Muscle of arm (tissue), 14 donors: ENCODE measurements at places on chromosomes 3 and 15. TPM values are rescaled to one million over a fixed set of nuclear protein-coding genes. Genes with fewer than 3 reads are reported as not detected.

Gene CCDC33
- polyA plus RNA-seq, result not detected

DNA sequence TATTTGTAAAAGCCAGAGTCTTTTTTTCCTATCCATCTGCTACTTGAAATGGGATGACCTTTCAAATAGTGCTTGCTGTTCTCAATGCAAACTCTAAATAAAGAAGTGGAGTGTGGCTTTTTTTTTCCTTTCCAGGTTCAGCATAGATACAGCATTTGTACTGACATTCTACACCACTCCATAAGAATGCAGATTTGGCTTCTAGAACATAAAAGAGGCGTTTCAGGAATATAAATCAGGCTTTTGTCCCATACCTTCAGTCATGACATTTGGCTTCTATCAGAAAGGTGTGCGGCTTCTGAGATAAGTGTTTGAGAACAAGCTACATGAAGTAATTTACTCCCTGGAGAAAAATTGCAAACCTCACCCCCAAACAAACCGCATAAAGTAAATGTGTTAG is 553.1 kb downstream of the FHIT start:
- no peak for DNase-seq

Gene CATSPER2
- not detected for polyA plus RNA-seq

Gene POLQ
- 4.1 TPM for polyA plus RNA-seq

DNA sequence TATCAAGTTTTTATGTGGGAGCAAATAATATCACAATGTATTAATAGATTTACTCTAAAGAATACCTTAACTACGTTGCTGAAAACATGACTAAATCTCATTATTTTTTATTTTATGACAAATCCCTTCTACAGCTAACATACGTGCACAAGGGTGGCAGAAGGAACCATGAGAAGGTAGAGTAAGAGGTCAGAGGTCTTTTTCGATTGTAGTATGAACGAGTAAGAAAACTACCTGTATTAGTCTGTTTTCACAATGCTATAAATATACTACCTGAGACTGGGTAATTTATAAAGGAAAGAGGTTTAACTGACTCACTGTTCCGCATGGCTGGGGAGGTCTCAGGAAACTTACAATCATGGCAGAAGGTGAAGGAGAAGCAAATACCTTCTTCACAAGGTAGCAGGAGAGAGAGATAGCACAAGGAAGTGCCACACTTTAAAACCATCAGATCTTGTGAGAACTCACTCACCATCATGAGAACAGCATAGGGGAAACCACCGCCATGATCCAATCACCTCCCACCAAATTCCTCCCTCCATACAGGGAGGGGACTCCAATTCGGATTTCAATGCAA is 95.3 kb downstream of the SUCLG2 start:
- DNase-seq, result no peak

GRCh38 chr15:73957276-73957675 is 31.0 kb downstream of the LOXL1 start:
- DNase-seq, result no peak

DNA sequence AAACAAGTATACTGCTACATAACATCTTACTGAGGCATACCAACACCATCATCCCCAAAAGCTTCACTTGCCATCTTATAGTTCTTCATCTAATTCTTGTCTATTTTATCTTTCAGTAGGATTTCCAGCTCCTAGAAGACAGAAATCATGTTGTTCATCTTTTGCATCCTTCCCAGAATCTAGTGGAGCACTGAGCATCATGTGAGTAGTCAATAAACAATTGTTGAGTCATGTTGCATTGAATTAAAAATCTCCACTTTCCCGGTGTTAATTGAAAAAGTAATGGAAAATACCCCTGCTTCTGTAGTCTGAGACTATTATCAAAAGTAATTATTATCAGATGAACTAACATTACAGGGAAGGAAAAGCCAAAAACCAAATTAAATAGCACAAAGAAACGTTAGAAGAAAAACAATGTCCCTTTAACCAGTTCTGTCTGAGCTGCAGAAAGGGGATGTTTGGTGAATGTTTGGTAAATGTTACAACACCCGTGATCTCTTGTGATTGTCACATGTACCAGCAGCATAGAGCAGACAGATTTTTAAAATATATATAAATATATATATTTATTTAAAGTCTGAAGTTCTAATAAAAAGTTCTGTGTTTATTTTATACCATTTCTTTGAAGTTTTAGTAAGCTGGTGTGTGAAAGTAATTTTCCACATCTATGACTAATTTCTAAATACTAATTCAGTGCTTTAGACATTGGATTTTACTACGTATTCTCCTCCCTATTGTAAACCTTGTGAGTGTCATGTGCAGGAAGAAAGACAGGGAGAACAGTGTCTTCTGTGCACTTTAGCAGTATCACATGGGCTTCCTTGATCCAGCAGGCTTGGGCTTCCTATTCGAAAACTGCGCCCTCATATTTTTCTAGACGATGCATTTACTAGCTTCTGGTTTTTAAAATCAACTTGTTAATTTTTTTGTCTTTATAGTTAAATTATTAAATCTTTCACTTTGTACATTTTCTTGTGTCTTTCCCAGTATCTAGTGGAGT is 85.6 kb downstream of the RAP2B start:
- DNase-seq, result no peak

Gene NOX5
- 0.24 TPM for polyA plus RNA-seq

Gene GOLGA6D
- polyA plus RNA-seq, result 0.17 TPM

DNA sequence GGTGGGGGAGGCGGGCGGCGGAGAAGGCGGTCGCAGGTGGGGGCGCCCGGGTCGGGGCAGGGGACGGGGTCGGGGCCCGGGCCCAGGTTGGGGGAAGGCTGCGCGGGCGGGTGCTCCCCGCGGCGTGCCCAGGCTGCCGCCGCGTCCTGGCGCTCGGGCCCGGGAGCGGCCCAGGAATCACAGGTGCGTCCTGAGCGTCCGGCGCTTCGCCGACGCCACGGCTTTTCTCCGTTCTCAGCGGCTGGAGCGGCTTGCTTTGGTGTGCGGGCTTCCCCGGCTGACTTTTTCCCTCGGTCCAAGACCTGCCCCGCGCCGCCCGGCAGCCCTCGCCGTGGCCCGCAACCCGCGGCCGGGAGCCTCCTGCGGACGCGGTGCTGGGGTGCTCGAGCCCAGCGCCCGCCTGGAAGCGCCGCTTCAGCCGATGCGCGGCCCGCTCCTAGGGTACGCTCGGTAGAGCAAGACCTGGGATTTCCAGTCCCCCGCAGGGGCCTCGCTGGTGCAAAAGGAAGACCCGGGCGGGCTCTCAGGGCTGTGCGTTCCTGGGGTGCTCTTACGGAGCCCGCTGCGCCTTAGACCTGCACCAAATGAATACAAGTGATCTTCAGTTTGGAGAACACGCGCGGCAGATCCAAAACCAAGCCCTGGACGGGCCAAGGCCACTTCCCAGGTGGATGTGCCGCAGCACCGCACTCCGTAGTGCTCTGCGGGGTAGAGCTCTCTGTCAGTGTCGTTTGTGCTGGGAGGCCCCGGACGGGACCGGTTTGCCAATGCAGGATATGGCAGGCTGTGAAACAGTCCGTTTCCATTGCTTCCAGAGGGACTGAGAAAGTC is 639 bp downstream of the NIPA1 start:
- no peak for DNase-seq

Gene NEK10
- polyA plus RNA-seq, result not detected

- DNase-seq, result no peak
Observed at GRCh38 chr15:43194795-43195194, 9.6 kb downstream of the CCNDBP1 start.

- DNase-seq, result no peak
Observed at GRCh38 chr3:159731254-159731653, 257.4 kb upstream of the IL12A start.

Gene CIB1
- polyA plus RNA-seq, result 19.4 TPM

DNA sequence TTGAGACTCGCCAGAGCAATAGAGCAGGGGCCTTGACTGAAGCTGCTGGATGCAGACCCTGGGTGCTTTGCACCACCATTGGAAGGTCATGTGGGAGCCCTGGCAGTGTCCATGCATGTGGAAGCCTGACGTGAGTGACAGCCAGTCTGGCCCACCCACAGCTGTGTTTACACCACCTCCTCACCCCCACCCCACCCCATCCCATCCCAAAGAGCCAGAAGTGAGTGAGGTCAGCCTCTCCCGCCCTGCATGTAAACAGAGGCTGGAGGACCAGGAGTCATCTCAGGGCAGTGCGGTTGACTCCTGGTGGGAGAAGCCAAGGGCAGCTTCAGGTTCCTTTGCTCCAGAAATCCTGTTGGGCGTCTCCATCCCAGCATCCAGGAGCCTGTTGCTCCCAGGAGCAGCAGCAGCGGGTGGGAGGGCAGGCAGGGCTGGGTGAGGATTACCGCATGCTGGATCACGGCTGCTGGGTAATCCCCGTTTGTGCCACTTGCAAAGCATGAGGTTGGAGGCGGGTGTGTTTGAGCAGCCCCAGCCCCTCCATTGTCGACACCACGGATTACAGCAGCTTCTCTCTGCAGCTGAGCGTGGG is 44.6 kb downstream of the CORO2B start:
- DNase-seq, result no peak

DNA sequence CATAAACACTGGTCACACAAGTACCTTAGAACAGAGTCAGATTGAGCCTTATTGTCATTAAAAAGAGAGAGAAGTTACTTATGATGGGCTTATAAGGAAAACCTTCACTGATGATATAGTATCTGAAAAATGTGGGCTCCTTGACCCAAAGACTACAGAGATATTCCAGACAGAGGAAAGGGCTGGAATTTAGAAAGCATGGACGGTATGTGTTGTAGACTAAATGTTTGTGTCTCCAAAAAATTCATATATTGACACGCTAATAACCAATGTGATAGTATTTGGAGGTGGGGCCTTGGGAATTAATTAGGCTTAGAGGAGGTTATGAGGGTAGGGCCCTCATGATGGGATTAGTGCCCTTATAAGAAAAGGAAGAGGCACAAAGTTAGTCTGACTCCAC is 61.0 kb upstream of the DAZL start:
- no peak for DNase-seq

DNA sequence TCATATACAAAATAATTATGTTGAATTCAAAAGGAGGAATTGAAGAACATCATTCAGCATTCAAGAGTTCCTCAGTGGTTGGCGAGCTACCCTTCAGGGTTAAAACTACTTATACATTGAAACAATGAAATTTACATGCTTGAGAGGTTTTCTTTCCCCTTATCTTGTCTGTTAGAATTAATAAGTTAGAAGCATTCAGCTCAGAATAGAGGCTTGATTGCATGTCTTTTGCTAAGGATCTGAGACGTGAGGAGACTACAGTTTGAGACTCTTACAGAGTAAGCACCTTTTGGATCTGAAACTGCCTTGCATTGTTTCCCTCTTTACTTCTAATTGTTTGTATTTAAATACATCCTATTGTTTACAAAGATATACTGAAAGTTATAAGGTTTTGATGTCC is 157.6 kb downstream of the NSUN3 start:
- DNase-seq, result no peak

DNA sequence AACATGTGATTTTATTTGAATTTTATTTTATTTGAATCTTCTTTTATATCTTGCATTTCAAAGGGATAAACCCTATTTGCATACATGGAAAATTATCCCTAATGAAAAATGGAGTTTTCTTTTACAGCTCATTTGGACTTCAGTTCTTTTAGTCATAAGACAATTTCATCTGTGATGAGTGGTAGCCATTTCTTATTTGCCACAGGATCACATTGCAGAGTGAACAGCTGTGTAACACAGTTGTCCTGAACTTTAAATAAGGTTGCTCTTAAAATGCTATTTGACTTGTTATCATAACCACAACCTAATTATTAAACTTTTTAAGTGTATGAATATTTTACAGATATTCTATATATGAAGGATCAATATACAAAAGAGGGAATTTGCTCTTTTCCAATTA is 221.7 kb upstream of the ROPN1 start:
- DNase-seq, result no peak

Gene CACNA2D2
- polyA plus RNA-seq, result 5.7 TPM

GRCh38 chr3:11510001-11510340 is 133.7 kb downstream of the VGLL4 start:
- DNase-seq, result no peak

Gene DZIP1L
- polyA plus RNA-seq, result 6.5 TPM

DNA sequence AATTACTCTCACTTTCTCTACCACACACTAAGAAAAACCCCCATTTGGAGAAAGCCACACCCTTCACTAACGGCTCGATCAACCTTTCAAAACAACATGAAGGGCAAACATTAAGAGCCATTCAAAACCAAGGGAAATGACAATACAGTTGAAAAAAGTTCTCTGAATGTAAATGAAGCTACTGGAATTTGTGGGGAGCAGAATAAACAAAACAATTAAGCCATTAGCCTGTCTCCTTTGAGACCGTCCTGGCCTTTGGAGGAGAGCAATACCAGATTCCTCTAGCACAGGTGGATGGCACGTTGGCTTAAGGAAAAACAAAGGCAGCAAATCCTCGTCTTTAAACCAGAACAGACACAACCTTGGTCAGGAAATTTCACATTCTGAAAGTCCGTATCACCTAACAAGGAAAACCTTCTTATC is 18.7 kb downstream of the MYO1E start:
- DNase-seq, result no peak

Gene FAH
- polyA plus RNA-seq, result 13.1 TPM

- no peak for DNase-seq
Observed at GRCh38 chr3:108485146-108485545, 25.2 kb downstream of the MYH15 start.

Gene CCDC54
- 1.3 TPM for polyA plus RNA-seq

Gene A4GNT
- 0.13 TPM for polyA plus RNA-seq

Gene ABI3BP
- polyA plus RNA-seq, result 489 TPM

- DNase-seq, result no peak
Observed at GRCh38 chr15:64772488-64772887, 2.9 kb downstream of the RBPMS2 start.

GRCh38 chr3:9291821-9292410 is 42.5 kb upstream of the SRGAP3 start:
- no peak for DNase-seq

Gene CLCN2
- polyA plus RNA-seq, result not detected

GRCh38 chr3:70753572-70753971 is 441.1 kb upstream of the MDFIC2 start:
- DNase-seq, result no peak
